ENCODE measurements at places on chromosomes 4 and X.

- no peak for DNase-seq
These were observed 2005.1 kb upstream of the AGA start for GRCh38 chr4:179447308-179447707.

DNA sequence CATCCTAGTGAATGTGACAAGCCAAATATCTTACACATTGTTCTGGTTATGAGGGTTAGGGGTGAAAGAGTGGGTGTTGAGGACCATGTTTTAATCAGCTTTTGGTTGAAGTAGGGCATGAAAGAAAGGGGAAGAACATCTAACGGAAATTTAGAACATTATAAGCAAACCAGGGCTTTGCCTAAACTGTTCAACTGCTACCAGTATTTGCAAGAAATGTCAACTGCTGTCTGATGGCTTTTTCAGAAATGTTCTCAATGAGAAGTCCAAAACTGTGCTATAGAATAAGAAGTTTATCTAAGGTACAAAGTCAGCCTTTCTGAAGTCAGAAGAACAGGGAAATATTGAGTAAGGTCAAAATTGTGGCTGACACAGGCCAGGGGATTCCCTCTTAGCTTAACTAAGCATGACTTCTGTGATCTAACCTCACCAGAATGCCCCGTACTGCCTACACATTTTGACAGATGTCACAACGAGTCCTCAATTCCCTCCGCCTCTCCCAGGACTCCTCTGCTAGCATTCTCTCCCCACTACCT is 67.1 kb downstream of the DTHD1 start:
- DNase-seq: no peak

DNA sequence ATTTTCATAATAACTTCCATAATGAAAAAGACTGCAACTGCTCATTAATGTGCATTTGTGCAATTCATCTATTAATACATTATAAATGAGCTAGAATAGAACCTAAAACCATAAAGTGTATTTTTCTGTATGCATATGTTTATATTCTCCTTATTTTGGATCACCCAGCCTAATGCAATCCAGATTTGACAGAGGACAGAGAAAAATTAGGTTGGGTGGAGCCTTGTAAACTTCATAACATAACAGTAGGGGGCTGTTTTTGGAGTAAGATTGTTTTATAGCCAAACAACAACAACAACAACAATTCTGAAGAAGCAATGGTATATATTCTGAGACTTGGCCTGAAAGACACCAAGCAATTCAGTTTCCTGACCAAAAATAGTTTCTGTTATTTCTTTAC is 615.3 kb upstream of the SLIT2 start:
- no peak for DNase-seq

GRCh38 chr4:118911238-118911703 is 22.6 kb downstream of the SYNPO2 start:
- no peak for DNase-seq

DNA sequence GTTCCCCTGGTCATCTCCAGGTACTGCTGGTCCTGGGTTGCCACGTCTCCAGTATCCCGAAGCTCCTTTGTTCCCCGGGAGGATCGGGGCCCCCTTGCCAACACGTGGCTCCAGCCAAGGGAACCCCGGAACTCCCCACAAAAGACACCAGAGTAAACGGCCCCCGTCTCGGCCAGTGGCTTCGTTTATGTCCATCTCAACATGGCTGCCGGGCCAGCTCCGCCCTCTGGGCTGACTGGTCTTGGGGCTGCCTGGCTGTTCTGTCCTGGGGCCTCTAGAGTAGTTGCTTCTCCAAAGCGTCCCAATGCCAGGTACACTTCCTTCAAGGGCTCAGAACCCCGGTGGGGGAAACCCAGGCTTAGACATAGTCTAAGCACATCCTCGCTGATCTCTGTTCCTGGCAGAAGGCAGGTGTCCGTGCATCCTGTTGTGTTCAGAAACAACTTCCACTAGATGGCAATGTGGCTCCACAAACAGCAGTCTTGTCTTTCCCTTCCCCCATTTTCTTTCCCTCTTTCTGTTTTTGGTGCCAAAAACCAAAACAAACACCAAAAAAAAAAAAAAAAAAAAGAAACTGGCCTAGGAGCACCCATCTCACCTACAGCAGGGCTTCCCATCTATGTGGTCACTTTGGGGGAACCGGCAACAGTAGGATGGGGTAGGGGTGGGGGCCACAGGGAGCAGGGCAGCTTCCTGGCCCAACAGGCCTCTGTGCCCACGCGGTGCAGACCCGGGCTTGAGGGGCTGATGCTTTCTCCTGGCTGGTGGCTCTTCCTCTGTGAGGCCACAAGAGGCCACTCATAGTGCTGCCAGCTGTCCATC is 35.3 kb downstream of the NBDY start:
- DNase-seq: no peak

DNA sequence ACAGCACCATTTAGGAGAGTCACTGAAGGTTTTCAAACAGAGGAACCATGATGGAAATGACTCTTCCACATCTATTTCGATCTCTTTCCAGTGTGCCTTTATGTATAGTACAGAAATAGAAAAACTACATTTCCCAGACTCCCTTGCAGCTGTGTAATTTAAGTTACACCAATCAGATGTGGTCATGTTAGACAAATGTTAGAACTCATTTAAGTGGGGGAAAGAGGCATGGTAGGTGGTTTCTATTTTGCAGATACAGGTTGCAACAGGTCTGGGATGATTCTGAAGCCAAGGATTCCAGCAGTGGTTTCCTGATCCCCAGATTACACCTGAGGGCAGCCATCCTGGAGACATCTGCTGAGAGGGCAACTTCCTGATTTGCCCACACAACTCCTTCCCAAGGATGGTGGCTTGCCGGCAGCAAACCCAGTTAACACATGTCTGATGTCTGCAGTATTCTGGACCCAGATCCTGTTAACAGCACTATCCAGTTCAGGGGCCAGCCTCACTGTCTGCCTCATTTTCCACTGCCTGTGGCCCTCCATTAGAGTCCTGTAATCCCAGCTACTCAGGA is 38.7 kb upstream of the PDK3 start:
- no peak for DNase-seq

- no peak for DNase-seq
These were observed 67.2 kb downstream of the TMEM131L start for GRCh38 chr4:153533387-153533786.

DNA sequence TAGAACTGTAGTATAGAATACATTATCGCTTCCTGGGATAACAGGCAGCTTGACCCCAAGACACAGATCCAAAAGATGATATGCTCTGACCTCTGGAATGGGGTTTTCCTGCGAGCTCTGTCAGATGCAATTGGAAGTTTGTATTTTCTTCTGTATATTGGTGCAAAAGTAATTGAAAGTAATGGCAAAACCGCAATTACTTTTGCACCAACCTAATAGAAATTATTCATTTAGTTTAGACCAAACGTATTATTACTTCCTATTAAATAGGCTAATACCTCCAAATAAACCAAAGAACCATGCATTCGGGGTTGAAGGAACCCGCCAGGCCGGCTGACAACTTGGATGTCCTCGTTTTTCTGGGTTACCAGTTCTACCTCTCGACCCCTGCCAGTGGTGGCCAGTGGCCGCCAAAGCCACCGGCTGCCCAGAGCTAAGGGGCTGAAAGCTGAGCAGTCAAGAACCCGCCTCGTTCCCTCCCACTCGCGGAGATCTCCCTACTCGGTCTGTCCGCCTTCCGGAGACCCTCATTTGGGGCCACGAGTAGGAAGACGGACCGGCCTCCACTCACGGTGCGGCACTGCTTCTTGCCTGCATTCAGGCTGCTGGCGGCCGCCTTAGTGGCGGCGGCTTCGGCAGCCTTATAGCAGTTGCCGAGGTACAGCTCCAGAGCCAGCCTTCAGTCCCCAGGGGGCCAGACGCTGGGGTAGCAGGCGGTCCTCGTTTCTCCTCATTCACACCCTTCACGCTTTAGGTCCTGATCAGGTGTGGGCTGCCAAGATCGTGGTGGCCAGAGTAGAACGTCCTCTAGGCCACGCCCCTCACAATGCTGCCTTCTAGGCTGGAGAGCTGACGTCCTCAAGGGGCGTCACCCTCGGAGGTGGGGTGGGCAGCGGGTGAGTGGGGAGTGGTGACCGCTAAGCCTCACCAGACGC is 121.9 kb downstream of the RBMX2 start:
- no peak for DNase-seq

DNA sequence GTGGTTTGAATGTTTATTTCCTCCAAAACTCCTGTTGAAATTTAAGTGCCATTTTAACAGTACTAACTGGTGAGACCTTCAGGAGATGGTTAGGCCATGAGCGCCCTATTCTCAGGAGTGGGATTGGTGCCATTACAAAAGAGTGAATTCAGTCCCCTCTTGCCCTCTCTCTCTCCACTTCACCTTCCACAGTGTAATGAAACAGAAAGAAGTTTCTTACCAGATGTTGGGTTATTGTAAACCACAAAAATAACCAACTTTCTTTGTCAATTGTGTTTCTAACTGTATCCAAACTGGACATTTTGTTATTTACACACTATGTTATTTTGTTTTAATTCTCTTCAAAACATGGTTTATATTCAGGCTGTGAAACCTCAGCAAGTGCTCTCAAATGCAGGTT is 1734.3 kb downstream of the PCDH7 start:
- DNase-seq: no peak

GRCh38 chr4:24243641-24244040 is 340.7 kb downstream of the DHX15 start:
- no peak for DNase-seq

DNA sequence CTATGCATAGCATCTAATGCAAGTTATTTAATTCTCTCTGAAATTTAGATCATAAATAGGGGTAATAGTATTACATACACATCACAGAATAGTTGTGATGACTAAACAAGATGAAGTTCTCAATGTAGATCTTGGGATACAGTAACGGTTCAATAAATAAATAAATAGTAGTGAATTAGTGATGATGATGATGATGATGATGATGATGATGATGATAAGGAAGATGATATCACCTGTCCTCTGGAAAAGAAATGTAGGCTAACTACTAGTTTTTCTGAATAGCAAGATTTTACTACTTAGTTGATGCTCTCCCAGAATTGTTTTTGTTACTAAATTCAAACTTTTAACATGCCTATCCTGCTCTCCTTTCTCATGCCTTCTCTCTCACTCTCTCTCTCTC is 30.3 kb downstream of the SH3BGRL start:
- no peak for DNase-seq

DNA sequence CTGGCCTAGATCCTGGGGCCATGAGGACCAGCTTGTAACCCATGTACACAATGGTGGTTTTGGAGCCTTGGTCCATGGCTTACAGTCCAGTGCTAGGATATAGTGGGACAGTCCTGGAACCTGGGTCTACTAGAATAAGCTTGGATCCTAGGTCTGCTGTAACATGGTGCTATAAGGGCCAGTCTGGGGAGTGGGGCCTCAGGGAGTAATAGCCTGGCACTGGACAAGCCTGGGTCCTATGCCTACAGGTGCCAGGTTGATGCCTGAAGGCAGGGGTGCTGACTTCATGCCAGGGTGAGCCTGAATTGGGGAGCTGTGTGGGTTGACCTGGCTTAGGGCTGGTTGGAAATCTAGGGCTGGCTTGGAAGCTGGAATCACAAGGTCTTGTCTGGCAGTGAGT is 756.3 kb upstream of the ADGRL3 start:
- no peak for DNase-seq

GRCh38 chrX:45553417-45553816 is 352.7 kb upstream of the DIPK2B start:
- no peak for DNase-seq

DNA sequence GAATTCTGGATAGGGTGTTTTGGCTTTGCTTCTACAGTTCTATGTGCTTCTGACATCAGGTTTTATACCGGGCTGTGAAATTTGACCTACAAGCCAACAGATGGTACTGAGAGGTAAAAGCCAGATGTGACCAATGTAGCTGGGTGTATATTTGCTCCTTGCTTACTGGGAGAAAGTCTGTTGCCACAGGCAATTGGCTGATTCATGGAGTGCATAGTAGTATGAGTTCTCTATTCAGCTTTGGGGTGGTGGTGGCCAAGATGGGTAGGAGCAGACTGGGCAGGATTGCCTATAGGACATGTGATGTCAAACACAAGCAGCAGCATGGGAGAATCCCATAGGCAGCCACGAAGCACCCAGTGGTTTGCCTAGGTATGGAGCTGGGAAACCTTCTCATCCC is 1827.0 kb downstream of the C4orf33 start:
- DNase-seq: no peak

GRCh38 chr4:126807132-126807531 is 825.6 kb upstream of the INTU start:
- no peak for DNase-seq

GRCh38 chr4:142064181-142064580 is 427.8 kb downstream of the IL15 start:
- DNase-seq: no peak

DNA sequence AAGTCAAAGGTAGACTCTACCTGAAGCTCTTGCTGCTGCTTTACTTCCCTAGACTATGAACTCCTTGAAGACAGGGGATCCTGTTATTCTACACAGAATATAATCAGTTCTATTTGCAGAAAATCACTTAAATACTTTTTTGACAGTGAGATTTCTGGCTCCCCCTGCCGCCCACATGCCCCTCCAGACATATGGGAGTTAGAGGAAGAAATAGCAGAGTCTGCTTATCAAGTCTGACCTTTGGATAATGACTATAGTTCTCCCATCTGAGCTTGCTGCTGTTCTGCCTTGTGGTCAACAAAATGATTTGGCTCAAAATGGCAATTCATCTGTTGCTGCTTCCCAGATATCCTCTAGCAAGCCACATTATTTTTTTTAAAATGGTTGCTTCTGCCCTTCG is 101.1 kb downstream of the ENOX2 start:
- DNase-seq: no peak

- no peak for DNase-seq
These were observed 52.4 kb upstream of the C4orf54 start for GRCh38 chr4:99710020-99710419.

GRCh38 chr4:19054916-19055315 is 1033.4 kb upstream of the LCORL start:
- DNase-seq: no peak

GRCh38 chrX:70434352-70434866 is 10.2 kb upstream of the DLG3 start:
- DNase-seq: no peak

DNA sequence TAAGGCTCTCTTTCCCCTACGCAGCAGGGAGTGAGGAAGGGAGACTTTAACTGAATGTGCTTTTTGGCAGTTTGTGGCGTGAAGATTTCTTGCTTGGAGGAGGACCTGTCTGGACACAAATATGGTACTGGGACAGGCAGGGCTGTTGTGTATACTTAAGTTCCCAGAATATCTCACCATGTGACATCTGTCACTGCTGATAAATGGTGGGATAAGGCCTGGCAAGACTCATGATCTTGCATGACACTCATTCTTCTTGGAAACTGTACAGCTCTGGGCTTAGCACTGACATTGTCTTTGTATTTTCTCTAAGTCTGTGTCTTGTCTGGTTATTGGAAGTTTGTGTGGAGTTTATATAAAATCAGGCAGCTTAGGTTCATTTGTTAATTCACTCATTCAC is 93.1 kb downstream of the STK32B start:
- no peak for DNase-seq

DNA sequence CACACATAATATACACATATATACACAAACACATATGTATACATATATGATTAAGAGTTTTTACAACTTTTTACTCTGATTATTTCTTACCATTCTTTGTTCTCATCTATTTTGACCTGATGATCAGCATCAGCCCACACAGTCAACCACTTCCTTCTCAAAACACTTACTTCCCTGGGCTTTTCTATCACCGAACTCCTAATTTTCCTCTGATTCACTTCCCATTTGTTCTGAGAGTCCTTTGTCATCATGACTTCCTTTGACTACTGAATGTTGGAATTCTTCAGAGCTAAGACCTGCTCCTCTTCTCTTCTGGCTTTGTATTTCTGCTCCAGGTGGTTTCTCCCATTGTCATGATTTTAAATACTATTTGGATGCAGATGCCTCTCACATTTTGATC is 209.5 kb upstream of the AFF2 start:
- no peak for DNase-seq

GRCh38 chr4:172953896-172954568 is 214.6 kb upstream of the GALNT7 start:
- no peak for DNase-seq

Data from cortex of kidney (tissue), 1 donor.